Fibroblast of lung (primary cell): ENCODE measurements at places on chromosomes 2 and 18. TPM values are rescaled to one million over a fixed set of nuclear protein-coding genes. Genes with fewer than 3 reads are reported as not detected.

DNA sequence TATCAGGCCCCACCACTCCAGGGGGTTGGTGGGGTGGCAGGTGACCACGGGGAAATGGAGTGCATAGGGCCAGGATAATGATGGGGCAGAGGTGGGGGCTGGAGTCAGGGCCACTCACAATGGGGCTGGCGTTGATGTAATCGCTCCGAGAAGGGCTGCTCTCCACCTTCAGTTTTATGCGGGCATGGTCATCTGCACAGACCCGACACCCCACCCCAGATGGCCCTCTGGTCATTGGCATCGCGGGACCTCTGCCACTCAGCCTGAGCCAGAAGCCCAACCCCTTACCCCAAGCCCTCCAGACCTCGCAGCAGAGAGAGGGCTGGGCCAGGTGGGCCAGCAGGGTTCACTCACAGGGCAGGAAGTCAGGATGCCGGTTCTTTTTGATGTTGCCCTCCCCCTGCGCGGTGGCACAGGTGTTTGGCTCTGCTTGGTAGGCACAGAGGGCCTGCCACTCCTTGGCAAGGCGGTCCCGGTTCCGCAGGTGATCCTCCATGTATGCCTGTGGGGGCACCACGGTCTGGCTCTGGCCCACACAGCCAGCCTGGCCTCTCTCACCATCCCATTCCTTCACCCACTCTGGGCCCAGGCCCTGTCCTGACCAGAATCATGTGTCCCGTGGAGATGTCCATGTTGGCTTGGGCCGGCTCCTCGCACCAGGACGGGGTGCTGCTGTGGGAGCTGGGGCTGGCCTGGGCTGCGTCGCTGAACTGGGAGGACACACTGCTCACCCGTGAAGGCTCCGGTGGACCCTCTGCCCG is 12.4 kb downstream of the PTPRN start:
- H3K27ac ChIP-seq: no peak overlapping the region
- H3K4me3 ChIP-seq: no peak overlapping the region
- no peak for DNase-seq
- H3K36me3 ChIP-seq: no peaks in the 10 kb centered on the region
- peaks cover 3% of the 10 kb centered on the region for H3K4me1 ChIP-seq
- H3K27me3 ChIP-seq: peaks cover 15% of the 10 kb centered on the region

DNA sequence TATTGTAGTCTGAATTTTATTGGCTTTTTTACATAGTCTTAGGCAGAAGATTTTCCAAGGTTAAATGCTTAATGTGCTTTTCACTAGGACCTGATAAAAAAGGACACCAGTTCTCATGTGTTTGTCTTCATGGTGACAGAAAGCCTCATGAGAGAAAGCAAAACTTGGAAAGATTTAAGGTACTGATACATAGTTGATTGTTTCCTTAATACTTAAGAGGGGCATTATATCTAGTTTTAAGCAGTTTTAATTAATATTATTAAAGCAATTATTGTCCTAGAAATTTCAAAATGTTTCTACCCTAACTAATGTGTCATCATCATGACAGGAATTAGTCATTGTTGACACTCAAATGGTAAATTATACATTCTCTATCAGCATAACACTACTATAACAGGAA is 35.3 kb downstream of the DDX1 start:
- H3K27me3 ChIP-seq: no peaks in the 10 kb centered on the region

DNA sequence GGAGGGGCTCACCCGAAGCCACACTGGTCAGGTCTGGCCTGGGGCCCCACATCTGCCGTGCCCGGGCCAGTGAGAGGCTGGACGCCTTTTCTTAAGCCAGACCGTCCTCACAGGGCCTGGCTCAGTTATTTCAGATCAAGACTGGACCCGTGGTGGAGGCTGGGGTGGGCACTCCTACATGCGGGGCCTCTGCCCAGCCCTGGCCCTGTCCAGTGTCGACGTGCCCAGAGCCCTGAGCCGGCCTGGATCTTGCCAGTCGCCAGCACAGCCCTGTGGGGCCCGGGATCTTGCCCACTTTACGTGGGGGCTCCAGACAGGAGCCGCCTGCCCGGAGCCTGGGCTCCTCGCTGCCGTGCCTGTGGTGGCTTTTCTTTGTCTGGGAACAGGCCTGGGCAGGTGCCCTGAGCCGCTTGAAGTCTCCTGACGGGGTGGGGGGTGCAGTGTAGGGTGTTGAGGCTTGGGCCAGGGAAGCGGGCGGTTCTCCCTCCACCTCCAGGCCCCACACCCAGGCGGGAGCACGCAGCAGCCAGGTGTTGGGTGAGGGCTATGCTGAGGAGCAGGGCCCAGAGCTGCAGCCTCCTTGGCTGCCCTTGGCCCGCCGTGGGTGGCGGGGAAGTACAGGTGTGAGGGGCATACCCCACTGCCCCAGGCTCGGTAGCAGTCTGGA is 6.0 kb downstream of the GPC1 start:
- H3K27me3 ChIP-seq: no peaks in the 10 kb centered on the region
- no peak overlapping the region for H3K4me3 ChIP-seq
- peaks cover 14% of the 10 kb centered on the region for H3K4me1 ChIP-seq
- peaks cover 21% of the 10 kb centered on the region for H3K36me3 ChIP-seq
- no peak overlapping the region for H3K27ac ChIP-seq

GRCh38 chr2:232588680-232589585 is 38.4 kb downstream of the EIF4E2 start:
- no peaks in the 10 kb centered on the region for H3K27me3 ChIP-seq
- DNase-seq: peak; percentile 79
- no peak overlapping the region for H3K4me3 ChIP-seq
- no peaks in the 10 kb centered on the region for H3K36me3 ChIP-seq
- H3K27ac ChIP-seq: no peak overlapping the region
- H3K4me1 ChIP-seq: peaks cover 7% of the 10 kb centered on the region

DNA sequence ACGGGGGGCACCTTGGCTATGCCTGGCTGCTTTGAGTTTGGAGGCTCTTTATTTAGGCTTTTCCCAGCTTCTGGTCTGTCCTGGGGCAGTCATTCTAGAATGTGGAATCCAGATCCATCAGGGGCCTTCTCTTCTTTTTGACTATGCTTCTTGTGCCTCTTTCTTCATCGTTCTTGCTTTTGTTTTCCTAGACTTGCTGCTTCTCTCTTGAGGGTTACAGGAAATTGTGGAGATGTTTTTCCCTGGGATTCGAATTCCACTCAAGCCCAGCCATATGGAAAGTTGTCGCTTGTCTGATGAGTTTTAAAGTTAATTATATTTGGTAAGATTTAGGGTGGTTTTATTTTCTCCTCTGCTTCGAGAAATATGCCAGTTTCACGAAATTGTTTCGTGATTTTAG is 2.4 kb downstream of the GLI2 start:
- DNase-seq: no peak
- no peaks in the 10 kb centered on the region for H3K27me3 ChIP-seq
- peak overlapping the region; percentile 73 for H3K4me3 ChIP-seq
- peak overlapping the region; percentile 89 for H3K27ac ChIP-seq
- no peaks in the 10 kb centered on the region for H3K36me3 ChIP-seq

DNA sequence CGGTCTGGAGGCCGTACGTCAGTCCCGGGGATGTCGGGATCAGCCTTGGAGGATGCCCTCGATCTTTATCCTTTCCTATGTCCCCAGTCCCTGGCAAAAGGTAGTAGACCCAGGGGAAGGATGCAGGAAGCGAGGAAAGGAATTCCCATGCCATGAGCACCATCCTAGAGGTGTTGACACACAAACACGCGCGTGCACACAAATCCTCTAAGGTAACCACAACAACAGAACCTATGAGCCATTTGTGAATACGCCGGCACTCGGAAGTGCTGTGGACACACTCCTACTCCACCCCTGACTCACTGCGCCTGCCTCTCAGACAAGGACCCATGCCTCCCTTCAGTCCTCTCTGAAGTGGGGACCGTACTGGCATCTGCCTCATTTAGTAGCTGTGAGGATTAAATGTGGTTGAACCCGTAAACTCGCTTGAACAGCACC is 11.3 kb upstream of the MLPH start:
- DNase-seq: no peak
- no peaks in the 10 kb centered on the region for H3K36me3 ChIP-seq
- H3K4me3 ChIP-seq: peak overlapping the region; percentile 63
- H3K4me1 ChIP-seq: peaks cover 21% of the 10 kb centered on the region

DNA sequence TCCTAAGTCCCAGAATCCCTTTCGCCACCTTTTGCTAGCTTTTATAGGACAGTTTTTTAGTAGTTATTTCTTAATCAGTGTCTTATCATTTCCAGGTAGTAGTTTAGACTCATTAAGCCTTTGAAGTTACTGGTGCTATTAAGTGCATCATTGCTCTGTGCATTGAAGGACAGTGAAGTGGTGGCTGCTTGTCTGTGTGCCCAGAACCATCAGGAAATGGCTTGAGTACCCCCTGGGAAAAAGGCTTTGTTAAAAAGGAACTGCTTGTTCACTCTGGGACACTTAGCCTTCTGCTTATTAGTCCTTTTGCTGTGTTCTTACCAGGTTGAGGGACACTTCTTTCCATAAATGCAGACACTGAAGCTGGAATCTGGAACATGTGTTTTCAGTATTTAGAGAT is 30.0 kb downstream of the DTNA start:
- H3K36me3 ChIP-seq: no peaks in the 10 kb centered on the region
- no peak overlapping the region for H3K4me3 ChIP-seq
- H3K27ac ChIP-seq: no peak overlapping the region
- DNase-seq: no peak
- no peaks in the 10 kb centered on the region for H3K4me1 ChIP-seq

Gene NXPH2
- total RNA-seq: not detected in 2 replicates

Gene SERPINB10
- not detected in 2 replicates for total RNA-seq

Gene ASTL
- total RNA-seq: not detected in 2 replicates

Gene TUBB8B
- not detected in 2 replicates for total RNA-seq

Gene MAPRE3
- total RNA-seq: 2.8 and 7.9 TPM in 2 replicates
